ENCODE measurements at places on chromosomes 5 and 9.

DNA sequence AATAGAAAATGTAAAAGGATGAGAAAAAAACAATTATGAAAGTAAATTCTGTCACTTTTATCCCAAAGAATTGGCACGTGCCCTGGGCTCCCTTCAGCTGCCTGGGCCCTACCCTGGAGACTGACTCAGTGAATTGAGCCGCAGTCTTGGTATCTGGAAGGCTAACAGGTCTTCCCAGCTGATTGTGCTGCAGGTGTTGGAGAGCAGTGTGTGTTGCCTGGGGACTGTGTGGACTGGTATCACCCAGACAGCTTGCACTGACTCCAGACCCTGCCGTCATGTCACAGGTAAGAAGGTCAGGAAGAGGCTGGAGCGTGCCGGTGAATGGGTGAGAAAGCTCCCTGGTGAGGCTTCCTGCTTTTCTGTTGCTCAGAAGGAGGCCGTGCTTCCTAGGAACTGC lies 83.3 kb downstream of the AOPEP start:
- DNase-seq = no peak

DNA sequence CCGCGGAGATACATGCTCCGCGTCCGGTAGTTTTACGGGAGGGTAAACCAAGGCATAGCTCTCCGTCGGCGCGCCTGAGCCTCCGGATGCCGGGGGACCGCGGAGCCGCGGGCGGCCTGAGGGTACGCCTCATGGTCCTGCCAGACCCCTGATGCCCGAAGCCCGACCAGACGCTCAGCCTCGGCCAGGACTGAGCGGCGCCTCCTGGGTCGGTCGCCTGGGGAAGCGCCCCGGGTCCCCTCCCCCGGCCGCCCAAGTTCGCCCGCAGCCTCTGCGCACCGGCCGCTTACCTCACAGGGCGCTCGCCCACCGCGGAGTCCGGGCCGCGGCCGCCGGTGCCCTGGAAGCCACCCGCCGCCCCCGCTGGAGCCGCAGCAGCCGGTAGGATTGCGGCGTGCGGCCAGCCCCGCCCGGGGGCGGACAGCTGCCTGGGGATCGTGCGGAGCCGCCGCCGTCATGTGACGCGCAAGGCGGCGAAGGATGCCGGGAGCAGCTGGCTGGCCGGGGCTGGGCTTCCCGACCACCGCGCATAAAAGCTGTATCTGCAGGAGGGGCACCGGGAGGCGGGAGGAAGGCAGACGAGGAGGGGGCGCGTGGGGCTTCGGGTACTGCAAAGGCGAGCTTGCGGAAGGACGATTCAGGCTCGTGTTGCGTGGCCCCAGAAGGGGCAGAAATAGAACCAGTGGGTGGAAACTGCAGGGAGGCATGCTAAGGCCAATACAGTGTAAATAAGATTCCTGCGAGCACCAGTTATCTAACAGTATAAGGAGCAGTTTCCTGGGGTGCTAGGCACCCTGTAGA lies at the start of gene FBXO10:
TSS of gene FBXO10 (minus strand) at position 460 of the 801 bp plus-strand sequence. CDS start 34,612 bp downstream, outside the sequence.
- no peak for DNase-seq

- no peak for DNase-seq
These were observed 91.3 kb upstream of the GPBP1 start for GRCh38 chr5:57082441-57083067.

- DNase-seq = no peak
These were observed 56.0 kb upstream of the SLC25A51 start for GRCh38 chr9:37959976-37960375.

- DNase-seq = no peak
These were observed 170.0 kb upstream of the RGMB start for GRCh38 chr5:98603456-98603855.

- no peak for DNase-seq
These were observed 7.2 kb downstream of the ZDHHC12 start for GRCh38 chr9:128716581-128717254.

Data from NCI-H187 (cell line).